ENCODE measurements at places on chromosomes 5 and 9. TPM values are rescaled to one million over a fixed set of nuclear protein-coding genes. Genes with fewer than 3 reads are reported as not detected.

GRCh38 chr5:12566441-12566840, 662.2 kb upstream of the CTNND2 start:
- DNase-seq: peak; percentile 87

- peak; percentile 31 for DNase-seq
These were observed 616 bp downstream of the ABL1 start for GRCh38 chr9:130835441-130836298.

DNA sequence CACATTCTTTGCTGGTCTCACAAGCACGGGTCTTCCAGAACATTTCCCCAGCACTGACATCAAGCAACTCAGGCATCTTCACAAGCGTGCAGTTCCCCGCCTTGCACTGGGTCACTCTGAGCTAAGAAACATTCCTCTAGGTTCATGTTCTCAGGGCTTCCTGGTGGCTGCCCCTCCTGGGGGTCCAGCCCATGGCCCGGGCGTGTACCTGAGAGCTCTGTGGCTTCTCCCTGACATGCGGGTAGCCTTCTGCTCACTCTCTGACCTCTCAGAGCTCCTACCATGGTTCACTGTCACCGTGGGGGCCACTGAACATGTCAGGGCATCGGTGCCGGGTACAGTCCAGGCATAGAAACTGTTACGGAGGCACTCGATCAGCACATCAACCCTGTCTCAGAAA, 87.5 kb downstream of the OLFM1 start:
- no peak for DNase-seq

- no peak for DNase-seq
These were observed 105.6 kb downstream of the NTRK2 start for GRCh38 chr9:84775056-84775643.

GRCh38 chr9:17063535-17064135, 71.2 kb upstream of the CNTLN start:
- peak; percentile 72 for DNase-seq

- no peak for DNase-seq
These were observed 144.7 kb downstream of the CFAP90 start for GRCh38 chr5:7706256-7706655.

- no peak for DNase-seq
These were observed 117.9 kb upstream of the MAN2A1 start for GRCh38 chr5:109571785-109572184.

DNA sequence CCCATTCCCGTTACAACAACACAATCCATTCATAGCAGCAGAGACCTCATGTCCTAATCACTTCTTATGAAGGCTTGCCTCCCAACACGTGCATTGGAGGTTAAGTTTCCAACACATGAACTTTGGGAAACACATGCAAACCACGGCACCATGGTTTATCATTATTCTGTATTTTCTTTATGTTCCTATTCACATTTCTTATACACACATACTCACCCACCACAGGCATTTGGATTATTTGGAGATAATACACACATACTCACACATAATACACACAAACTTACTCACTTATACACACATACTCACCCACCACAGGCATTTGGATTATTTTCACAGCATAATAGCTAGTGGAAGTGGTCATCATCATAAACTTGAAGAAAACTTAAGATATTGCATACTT, 75.6 kb downstream of the C7 start:
- no peak for DNase-seq

DNA sequence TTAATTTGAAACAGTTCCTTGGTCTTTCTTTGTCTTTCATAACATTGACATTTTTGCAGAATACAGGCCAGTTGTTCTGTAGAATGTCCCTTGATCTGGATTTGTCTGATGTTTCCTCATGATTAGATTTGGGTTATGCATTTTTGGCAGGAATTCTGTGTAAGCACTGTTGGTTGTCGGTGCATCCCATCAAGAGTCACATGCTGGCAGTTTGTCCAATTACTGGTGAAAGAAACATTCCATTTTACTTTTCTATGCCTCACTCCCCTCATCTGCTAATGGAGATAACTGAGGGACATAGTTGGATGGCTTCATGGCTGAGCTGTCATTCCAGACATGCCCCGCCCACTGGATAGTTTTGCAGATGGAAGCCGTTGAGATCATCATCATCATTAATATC, 7.6 kb upstream of the ZNF618 start:
- DNase-seq: no peak

DNA sequence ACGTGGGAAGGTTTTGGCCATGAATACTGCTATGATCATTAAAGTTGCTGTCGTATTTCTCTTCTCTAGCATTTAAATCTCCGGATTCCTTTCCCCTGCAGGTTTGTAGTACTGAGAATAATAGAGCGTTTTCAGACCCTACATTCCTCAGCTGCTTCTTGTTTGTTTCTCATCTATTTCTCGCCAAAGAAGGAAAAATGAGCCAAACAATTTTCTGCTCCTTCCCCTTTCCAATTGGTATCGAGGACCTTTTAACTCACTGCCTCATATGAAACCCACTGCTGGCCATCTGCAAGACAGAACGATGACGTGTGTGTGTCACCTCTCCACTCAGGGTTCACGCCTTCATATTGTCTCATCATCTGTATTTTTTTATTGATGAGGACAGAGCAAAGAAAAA, 689.4 kb upstream of the WWC1 start:
- DNase-seq: no peak

- peak; percentile 94 for DNase-seq
These were observed 139.6 kb upstream of the LRRTM2 start for GRCh38 chr5:139014726-139015125.

- DNase-seq: peak; percentile 8
These were observed 155.9 kb downstream of the MED27 start for GRCh38 chr9:131923766-131924165.

DNA sequence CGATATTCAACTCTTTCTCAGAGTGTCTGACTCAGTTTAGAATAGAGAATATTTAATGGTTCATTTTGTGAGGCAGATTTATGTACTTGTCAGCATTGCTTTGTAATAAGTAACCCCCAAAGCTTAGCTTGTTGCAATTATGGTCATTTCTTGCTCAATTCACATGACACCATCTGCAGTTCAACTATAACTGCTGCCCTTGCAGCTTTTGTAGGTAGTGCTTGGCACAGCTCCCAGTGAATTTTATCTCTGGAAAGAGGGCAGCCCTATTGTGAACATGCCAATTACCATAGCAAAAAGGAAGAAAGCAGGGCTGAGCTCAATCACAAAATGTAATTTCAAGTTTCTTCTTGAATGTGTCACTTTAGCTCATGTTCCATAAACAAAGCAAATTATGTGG, 1587.7 kb upstream of the ACO1 start:
- peak; percentile 5 for DNase-seq

DNA sequence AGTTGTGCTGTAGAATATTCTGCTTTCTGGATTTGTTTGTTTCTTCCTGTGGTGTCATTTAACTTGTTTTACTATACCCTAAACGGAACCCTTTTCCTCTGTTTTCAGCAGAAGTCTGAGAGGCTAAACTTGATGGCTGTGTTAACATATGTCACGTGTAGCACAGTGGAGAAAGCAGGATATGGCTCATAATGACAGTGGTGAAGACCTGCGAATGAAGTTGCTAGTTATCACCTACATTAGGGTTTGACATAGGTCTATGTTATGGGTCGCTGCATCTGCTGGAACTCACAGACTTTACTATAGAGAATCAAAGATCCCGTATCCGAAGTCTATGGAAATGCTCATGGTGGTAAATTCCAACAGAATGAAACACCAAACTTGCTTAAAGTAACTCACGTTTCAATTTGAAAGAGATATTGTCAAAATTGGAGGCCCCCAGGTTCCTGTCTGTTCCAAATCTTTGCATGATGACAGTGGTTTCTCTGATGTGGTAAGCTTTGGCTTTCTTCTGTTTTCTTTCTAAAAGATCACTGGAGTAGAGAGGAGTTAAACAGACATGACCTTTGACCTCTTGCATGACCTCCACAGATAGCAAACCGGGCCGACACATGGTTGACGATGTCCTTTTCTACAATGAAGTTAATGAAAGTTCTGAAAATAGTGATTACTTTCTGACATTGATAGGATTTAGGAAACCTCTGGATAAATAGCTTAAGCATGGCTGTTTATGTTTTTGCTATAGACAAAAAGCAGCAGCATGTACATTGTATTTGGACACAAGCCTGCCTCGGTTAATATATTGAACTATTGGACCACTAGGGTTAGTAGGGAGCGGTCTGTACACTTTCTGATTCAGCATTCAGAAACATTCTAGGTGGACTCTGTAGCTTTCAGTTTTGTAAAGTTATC, 3.1 kb upstream of the CATSPER3 start:
- no peak for DNase-seq

DNA sequence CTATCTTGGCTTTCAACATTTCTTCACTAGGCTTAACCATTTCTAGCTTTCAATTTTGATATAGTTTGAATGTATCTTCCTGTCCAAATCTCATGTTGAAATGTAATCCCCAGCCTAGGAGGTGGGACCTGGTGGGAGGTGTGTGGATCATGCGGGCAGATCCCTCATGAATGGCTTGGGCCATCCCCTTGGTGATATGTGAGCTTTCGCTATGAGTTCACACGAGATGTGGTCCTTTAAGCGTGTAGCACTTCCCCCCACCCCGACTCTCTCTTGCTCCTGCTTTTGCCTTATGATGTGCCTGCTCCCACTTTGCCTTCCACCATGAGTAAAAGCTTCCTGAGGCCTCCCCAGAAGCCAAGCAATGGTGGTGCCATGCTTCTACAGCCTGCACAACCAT, 40.6 kb downstream of the PHAX start:
- DNase-seq: no peak

DNA sequence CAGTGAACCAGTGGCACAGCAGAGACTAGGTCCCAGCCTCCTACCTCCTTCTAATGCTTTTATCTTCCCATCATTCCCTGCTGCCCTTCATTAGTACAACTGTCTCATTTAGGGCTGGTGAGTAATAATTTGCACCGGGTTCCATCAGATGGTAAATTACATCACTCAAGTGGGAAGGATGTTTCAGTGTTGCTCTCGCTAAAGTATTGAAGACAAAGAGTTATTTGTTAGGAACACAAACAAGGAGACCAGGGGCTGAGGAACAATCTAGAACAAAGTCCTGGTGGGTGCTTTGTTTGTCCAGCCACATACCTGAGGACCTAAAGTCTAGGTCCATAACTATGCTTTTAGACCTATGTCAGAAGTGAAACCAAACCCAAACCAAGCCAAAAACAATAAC, 52.4 kb downstream of the SEC61B start:
- no peak for DNase-seq

GRCh38 chr5:89036166-89036565, 153.2 kb upstream of the MEF2C start:
- DNase-seq: no peak

GRCh38 chr5:102138243-102138653, 157.8 kb downstream of the SLCO4C1 start:
- DNase-seq: no peak

Gene GARIN3
- total RNA-seq: not detected

Gene TRIM7
- 26.3 TPM for total RNA-seq

Gene NUTM2G
- total RNA-seq: not detected

Gene CLIC3
- 1.2 TPM for total RNA-seq

Gene MAMDC2
- total RNA-seq: not detected

Gene AK8
- total RNA-seq: 0.42 TPM

Gene ABO
- not detected for total RNA-seq

Gene RAB3C
- not detected for total RNA-seq

Gene DPM2
- 41.5 TPM for total RNA-seq

Gene TMED7
- total RNA-seq: 96.1 TPM

Gene PTGES
- 96.6 TPM for total RNA-seq

Gene SAPCD2
- total RNA-seq: 15.7 TPM

Gene HAVCR2
- 0.17 TPM for total RNA-seq

Data from MCF 10A (cell line).